ENCODE measurements at places on chromosomes 11 and 22. TPM values are rescaled to one million over a fixed set of nuclear protein-coding genes. Genes with fewer than 3 reads are reported as not detected.

- H3K27me3 ChIP-seq: no peaks in the 10 kb centered on the region
- peaks cover 12% of the 10 kb centered on the region for H3K4me1 ChIP-seq
- H3K27ac ChIP-seq: no peak overlapping the region
- H3K36me3 ChIP-seq: no peaks in the 10 kb centered on the region
- DNase-seq: no peak
Observed at GRCh38 chr11:14181121-14181520, 177.9 kb downstream of the RRAS2 start.

DNA sequence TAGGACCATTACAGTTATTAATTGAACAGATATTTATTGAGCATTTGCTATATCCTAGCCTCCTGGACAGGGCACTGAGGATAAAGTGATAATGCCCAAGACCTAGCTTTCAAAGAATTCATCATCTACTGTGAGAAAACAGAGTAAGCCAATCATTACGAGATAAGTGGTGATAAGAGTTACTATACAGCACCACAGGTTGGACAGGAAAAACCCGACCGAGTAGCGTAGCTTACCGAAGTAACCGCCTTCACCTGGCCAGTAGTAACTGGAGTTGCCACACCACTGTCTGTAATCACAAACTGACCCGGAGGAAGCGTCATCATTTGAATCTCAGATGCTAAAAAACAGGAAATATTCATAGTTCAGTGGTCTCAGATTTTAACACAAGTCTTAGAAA is 10.0 kb upstream of the NFRKB start:
- 0 out of 2 replicates have a peak, but pooled peaks cover 5% of the 10 kb centered on the region for H3K36me3 ChIP-seq
- no peak overlapping the region for H3K27ac ChIP-seq
- H3K4me1 ChIP-seq: no peaks in the 10 kb centered on the region
- no peak overlapping the region for H3K4me3 ChIP-seq
- DNase-seq: no peak
- H3K27me3 ChIP-seq: no peaks in the 10 kb centered on the region

The OMP gene
- total RNA-seq: not detected

GRCh38 chr11:113977071-113977490 is 2.2 kb downstream of the HTR3A start:
- no peaks in the 10 kb centered on the region for H3K36me3 ChIP-seq
- H3K4me1 ChIP-seq: no peaks in the 10 kb centered on the region

- no peak for DNase-seq
- H3K27ac ChIP-seq: no peak overlapping the region
- no peaks in the 10 kb centered on the region for H3K27me3 ChIP-seq
- no peak overlapping the region for H3K4me3 ChIP-seq
Observed at GRCh38 chr11:110148775-110149744, 55.9 kb downstream of the ZC3H12C start.

DNA sequence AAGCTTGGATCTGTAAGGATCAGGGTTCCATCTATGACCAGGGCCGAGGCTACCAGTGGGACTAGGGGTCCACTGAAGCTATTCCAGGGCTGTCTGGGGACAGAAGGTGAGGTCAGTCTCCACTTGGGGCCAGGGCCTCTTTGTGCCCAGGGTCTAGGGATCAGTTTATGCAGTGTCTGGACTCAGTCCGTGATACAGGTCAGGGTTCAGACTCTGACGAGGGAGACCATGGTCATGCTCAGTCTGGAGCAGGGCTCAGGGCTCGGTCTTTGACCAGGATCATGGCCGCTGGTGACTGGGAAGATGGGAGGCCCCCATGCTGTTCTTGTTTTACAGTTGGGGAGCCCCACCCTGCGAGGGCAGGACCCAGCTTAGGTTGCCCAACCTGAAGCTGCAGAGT is 11.8 kb downstream of the TSSC4 start:
- H3K4me3 ChIP-seq: no peak overlapping the region
- H3K27ac ChIP-seq: no peak overlapping the region
- 0 out of 2 replicates have a peak, but pooled peaks cover 2% of the 10 kb centered on the region for H3K4me1 ChIP-seq
- peaks cover 15% of the 10 kb centered on the region for H3K27me3 ChIP-seq
- no peaks in the 10 kb centered on the region for H3K36me3 ChIP-seq

The OR51B5 gene
- total RNA-seq: not detected

The UBQLN3 gene
- total RNA-seq: not detected

The OR51I1 gene
- total RNA-seq: not detected

The CTSW gene
- total RNA-seq: 1.9 TPM

All from SJSA1 (cell line).